ENCODE measurements at places on chromosomes 12 and 14.

DNA sequence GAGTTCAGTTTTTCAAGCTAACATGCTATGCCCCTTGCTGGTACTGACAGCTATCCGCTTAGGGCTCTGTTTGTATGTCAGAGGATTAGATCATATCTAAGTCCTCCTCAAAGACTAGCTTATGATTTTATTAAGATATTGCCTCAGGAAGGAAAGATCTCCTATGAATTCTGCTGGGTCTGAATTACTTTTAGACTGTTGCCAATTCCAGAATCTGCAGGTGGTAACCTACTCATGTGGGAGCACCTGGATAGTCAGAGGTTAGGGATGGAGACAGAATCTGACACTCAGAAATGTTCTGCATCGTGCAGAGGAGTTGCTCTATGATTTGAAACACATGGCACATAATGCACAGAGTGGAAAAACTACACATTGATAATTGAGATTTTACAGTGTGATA lies 843.4 kb downstream of the SLC6A15 start:
- no peak for DNase-seq

GRCh38 chr14:68314642-68315041 lies 478.2 kb downstream of the ZFP36L1 start:
- DNase-seq, result no peak

DNA sequence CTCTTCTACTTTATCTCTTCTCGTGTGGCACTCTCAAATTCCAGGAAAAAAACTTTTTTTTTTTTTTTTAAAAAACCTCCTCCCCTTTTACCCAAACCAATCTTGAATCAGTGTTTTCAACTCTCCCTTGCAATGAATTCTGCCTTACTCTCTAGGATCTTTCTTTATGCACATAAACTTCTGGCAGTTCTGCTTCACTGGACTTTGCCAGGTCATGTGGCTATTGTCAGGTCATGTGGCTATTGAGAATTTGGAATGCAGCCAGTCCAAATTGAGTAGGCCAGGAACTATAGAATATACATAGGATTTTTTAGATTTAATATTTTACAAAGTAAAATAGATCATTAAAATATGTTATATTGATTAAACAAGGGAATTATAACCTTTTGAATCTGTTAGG lies 218.2 kb downstream of the TMTC3 start:
- no peak for DNase-seq

- no peak for DNase-seq
Measured at GRCh38 chr14:73264080-73264884, 27.0 kb downstream of the PAPLN start.

- DNase-seq, result peak; percentile 87
Measured at GRCh38 chr12:122841544-122842321, 6.5 kb downstream of the HIP1R start.

GRCh38 chr12:6959805-6960592 lies 8.8 kb downstream of the PTPN6 start:
- DNase-seq, result no peak

DNA sequence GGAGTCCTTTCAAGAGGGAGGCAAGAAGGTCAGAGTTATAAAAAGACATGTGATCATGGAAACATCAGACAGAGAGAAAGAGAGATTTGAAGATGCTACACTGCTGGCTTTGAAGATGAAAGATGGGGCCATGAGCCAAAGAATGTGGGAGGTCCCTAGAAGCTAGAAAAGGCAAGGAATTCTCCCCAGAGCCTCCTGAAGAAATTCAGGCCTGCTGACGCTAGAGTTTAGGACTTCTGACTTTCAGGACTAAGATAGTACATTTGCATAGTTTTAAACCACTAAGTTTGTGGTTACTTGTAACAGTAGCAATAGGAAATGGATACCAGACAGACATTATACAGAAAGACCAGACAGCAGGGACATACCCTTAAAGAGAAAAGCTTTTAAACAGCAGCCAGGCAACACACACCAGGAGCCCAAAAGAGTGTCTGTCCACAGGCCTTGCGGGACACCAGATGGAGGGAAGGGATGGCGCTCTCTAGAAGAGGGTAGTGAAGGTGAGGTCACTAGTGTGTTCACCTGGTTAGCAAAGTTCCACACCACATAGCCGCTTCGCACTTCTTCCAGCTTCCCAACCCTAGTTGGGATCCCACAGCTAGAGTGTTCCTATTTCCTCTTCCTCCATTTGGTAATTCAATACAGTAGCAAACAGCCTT lies 29.7 kb upstream of the CEBPE start:
- no peak for DNase-seq

GRCh38 chr12:38662829-38663228 lies 242.6 kb downstream of the CPNE8 start:
- DNase-seq, result no peak

GRCh38 chr12:91722072-91722471 lies 423.6 kb downstream of the BTG1 start:
- no peak for DNase-seq

- DNase-seq, result no peak
Measured at GRCh38 chr14:70354204-70354603, 5.3 kb downstream of the COX16 start.

DNA sequence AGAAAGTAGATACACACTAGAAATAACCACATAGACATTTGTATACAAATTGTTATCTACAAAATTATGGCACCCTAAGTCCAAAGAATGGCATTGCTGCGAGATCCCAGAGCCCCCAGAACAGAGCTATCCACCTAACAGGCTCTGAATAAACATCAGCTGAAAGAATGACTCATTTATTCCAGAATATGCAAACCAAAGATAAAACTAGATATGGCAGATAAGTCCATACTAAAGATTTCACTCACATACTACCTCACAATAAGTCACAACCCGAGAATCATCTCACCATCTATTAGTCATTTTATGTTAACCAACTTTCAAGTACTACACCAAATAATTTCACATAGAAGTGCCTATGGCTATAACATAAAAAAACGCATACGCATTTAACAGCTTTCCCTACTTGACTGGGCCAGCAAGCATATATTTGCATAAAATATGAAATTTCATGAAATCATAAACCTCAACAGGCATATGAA lies 5.6 kb downstream of the CNIH1 start:
- no peak for DNase-seq

All from lower leg skin (tissue), 4 donors.